ENCODE measurements at places on chromosomes 5 and 9.

DNA sequence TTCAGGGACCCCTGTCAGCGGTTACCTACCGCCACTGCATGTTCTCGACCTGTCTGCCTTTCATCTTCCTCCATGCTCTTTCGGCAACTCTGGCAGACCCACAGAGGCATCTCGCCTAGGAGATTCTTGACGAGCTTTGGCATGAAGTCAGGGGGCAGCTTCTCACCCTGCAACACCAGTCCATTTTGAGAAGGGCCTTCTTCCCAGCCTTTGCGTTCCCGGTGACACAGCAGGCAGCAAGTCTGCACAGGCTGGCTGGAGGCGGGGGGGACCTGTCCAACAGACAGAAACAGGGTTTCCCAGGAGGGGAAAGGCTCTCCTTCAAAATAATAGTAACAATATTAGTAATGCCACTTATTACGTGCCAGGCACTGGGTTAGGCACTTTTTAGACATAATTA, 15.5 kb downstream of the FAM193B start:
- no peak for DNase-seq

GRCh38 chr9:14530366-14530765, 162.9 kb downstream of the ZDHHC21 start:
- no peak for DNase-seq

- no peak for DNase-seq
Measured at GRCh38 chr5:42306287-42306686, 117.0 kb upstream of the GHR start.

- DNase-seq: no peak
Measured at GRCh38 chr5:156009583-156009982, 317.4 kb upstream of the SGCD start.

GRCh38 chr5:83586874-83587776, 115.6 kb downstream of the VCAN start:
- DNase-seq: no peak

DNA sequence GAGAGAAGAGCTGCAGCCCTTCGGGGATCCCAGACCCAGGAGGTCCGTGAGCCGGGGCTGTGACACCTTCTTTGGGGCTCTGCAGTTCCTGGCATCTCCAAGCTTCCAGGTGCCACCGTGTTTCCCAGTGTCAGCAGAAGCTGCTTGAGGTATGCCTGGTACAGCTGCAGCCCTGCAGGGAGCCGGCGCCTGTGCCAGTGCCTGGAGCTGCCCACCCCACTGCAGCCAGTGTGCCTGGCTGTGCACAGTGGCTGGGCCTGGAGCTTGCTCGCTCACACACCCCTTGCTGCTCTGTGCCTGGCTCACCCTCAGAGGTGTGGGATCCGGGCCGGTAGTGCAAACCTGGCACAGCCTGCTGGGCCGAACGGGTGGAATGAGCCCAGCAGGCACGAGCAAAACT, 65.5 kb downstream of the NACC2 start:
- no peak for DNase-seq

GRCh38 chr5:171599957-171600612, 180.6 kb downstream of the FGF18 start:
- no peak for DNase-seq

All from stimulated activated CD8-positive, alpha-beta memory T cell treated with anti-CD3 and anti-CD28 coated beads, Interleukin-7, amount 100 ng/mL, for 1 hour (primary cell).